Activated CD8-positive, alpha-beta memory T cell treated with anti-CD3 and anti-CD28 coated beads, Interleukin-2, amount 50 U/mL, for 48 hours (primary cell): ENCODE measurements at places on chromosomes 1 and 21.

DNA sequence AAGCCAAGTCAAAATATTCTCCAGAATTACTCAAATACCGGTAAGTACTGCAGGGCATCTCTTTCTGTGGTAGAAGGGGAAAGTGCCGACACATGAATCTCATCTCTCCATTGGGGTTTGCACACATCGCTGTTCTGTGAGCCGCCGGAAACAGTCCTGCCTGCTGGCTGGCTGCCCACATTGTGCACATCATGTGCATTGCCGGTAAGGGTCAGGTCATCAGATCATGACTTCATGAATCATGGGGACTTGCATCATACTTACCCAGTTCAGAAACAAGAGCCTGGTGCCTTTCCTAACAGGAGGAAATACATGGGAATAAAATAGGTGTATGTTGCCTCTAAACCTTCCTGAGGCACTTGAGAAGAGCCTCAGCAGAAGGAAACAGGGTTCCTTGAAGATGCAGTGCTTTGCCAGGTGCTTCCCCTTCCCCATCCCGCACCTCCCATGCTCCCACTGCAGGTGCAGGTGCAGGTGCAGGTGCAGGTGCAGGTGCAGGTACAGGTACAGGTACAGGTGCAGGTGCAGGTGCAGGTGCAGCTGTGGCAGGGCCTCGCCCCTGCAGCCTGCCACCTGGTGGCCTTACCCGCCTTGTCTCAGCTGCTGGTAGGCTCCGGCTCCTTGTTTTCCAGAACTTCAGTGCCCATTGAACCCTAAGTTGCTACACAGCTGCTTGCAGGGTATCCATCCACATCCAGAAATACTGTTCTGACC is 26.5 kb downstream of the GPR137B start:
- DNase-seq = peak; percentile 49

GRCh38 chr1:156821801-156822200 is 5.2 kb upstream of the SH2D2A start:
- DNase-seq = no peak

GRCh38 chr1:25103164-25103795 is 129.0 kb downstream of the SYF2 start:
- no peak for DNase-seq

DNA sequence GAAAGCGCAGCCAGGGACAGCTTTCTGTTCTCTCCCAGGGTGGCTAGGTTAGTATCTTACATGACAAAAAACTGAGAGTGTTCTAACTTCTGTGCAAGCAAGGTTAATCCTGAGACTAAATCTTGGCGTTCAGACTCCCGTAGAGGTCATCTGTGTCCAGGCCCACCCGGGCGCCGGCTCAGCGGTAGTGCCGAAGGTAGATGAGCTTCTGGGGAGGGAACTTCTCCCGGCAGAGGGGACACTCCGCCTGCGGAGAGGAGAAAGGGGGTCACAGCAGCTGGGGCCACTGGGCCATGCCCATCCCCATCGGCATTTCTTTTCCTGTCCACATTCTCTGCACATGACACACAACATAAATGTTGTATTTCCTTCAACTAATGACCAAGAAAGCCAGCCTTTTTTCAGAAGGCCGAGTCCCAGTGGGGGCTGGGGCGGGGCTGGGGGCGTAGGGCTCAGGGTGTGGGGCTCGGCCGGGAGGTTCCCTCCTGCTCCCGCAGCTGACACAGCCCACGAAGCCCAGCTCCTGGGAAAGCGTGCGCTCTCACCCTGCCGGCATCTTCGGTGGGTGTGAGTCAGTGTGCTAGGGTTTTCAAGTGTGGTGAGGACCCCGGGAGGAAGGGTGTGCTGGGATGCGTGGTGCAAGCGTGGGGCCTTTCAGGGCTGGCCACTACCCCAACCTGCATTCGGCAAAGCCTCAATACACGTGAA is 6.6 kb downstream of the PEX10 start:
- DNase-seq = no peak

GRCh38 chr1:25145775-25146393 is 86.4 kb downstream of the SYF2 start:
- DNase-seq = no peak

DNA sequence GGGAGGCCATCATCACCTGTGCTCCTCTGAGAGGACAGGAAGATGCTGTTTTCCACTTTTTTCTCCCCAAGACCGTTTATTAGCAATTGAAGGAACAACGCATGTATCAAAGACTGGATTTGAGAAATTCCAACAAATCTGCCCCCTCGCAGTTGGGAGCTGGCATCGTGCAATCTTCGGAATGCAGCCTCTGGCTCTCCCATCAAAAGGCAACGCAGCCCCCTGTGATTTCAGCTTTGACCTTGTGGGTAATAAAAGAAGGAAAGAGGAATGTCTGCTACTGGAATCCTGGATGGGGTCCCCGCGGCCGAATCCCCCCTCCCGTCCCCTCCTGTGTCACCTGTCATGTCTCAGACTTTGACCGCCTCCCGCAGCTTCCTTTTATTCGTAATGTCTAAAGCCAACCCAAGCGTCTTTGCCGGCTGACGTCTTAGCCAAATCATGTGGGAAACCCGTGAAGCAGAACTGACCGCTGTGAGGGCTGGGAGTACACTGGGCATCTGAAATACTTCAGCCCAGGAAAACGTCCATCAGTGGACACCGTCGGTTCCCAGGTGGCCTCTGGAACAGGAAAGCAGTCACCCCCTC is 101.5 kb downstream of the WDR4 start:
- no peak for DNase-seq

- DNase-seq = no peak
Measured at GRCh38 chr1:31639543-31639942, 5.1 kb downstream of the PEF1 start.

DNA sequence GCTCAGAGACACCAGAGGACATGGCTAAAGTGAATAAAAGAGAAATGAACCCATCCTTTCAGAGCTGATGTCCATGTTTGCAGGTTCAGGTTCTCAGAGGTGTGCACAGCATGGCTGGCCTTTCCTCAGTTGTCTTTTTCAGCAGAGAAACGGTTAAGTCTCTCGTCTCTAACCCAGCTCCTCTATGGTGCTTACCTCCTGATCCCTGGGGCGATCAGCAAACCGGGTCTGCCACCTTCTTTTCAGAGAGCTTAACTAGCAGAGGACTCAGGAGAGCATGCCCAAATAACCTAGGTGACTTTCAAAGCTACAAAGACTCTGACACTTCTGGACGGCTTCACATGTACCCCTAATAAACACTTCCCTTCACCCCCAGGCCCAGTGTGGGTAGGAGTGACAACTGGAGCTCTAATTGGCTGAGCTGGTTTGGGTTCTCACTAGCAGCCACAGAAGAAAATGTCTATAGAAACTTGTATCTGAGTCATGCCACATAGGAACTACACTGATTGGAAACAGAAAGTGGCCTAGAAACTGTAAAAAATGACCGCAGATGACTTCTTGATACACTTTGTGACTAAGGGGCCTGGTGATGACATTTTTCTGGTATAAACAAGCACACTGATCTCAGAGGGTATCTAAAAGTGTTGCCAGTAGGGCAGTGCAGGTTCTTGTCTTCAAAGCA is at the start of gene AIM2:
AIM2 (minus strand) TSS at position 329 of the 682 bp plus-strand sequence. CDS start 3,267 bp downstream, outside the sequence.
- peak; percentile 71 for DNase-seq

- DNase-seq = peak; percentile 25
Measured at GRCh38 chr1:234975122-234975940, 153.3 kb downstream of the TOMM20 start.

- DNase-seq = peak; percentile 68
Measured at GRCh38 chr1:149917571-149918144, at the start of gene SV2A. Gene SV2A, minus strand, starts transcription at chr1:149917844. Its CDS starts 4,004 bp downstream, at chr1:149913840.

- DNase-seq = no peak
Measured at GRCh38 chr1:171366816-171367215, 52.8 kb downstream of the FMO4 start.

DNA sequence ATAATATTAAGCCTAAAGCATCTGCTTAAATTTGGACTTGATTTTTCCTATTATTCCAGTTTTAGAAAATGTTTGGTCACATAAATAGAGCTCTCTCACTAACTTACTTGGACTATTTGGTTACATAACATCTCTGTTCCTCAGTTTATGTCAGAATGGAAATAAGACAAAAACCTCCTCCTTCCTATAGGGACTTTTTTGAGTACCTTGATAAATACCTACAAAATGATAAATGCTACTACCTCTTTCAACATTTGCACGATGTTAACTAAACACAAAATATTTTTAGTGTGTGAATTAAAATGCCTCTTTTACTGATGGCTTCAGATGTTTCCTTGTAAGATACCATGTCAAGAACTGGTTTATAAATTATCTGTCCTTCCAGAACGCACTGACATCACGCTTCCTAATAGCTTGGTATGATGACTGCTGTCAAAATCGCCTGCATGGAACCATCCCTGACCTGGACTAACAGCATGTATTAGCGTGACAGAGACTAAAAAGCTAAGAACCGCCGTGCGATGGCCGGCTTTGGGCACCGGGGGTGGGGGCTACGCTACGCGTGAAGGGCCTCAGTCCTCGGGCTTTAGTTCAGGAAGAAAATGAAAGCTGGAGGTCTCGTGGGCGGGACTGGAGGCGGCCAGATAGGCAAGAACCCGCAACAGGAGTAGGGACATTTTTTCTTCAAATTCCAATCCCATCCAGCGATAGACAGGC is 133.2 kb upstream of the BARHL2 start:
- DNase-seq = no peak

GRCh38 chr1:203652724-203653461 is 26.3 kb downstream of the ATP2B4 start:
- DNase-seq = no peak

GRCh38 chr1:36393686-36394085 is 4.0 kb downstream of the LSM10 start:
- no peak for DNase-seq

DNA sequence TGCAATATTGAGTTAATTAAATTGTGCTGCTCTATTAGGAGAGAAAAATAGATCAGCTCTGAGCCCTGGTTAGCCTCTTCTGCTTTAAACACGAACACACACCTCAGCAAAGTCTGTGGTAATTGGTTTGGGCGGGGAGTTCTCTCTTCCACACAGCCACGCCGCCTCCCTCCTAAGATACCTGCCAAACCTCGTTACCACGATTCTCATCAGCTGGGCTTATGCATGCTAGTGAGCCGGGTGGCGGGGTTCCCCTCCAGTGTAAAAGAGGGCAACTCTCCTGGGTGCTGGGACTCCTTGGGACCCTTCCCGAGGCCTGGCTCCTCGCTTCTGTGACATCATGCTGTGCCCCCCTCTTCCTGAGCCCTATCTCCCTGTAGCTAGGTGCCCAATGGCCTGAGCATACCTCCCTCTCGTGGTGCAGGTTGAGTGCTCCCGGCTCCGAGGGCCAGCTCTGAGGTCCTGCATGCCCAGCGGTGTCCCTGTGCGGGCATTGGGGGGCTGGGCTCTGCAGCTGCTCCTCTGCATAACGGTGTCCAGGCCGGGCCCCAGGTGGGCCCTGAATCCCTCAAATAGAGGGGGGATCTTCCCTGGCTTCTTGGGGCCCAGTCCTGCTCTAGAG is 182.9 kb downstream of the PRDM16 start:
- no peak for DNase-seq

DNA sequence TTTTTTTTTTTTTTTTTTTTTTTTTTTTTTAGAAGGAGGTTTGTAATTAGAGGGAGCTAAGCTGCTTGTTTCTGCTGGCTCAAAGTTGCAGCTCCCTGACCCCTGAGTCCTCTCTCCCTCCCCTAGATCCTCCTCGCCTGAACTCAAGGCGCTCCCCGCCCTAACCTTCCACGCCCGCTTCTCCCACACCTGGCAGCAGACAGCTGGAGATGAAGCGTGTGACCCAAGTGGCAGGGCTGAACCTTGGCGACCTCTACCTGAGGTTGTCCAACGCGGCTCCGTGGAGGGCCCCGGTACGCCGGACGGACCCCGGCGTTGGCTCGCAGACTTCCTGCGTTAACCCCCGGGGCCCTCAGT is 795 bp downstream of the NGF start:
- no peak for DNase-seq

GRCh38 chr1:29700491-29700890 is 464.2 kb downstream of the PTPRU start:
- no peak for DNase-seq

- no peak for DNase-seq
Measured at GRCh38 chr21:34969423-34970166, 79.5 kb downstream of the RUNX1 start.

DNA sequence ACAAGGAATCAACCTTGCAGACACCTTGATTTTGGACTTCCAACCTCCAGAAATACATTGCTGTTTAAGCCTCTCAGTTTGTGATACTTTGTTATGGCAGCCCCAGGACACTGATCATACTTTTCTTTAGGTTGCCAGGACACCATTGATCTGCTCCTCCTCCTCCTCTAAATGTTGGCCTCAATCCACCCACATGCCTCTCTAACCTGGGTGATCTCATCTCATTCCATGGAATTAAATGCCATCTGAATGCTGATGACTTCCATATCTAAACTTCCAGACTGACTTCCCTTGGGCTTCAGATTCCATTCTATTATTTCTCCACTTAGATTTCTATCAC is 7.4 kb upstream of the PPP1R15B start:
- DNase-seq = no peak

GRCh38 chr1:116347696-116348095 is 25.3 kb upstream of the ATP1A1 start:
- no peak for DNase-seq

DNA sequence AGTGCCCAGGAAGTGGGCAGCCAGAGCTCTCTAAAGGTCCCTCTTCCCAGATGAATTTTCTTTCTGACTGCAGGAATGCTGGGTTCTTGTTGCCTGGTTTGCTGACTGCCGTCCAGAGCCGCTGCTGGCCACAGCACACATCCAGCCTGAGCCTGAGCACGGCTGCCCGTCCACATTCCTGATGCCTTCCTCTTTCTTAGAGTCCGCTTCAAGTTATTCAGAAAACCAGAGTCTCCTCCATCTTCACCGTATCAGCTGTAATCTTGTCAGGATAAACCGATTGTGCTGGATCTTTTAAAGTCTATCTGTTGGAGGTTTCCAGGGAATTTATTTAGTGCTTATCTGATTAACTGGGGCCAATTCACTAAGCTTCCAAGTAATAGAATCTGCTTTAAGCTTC is 84.8 kb upstream of the BCAR3 start:
- DNase-seq = no peak

GRCh38 chr1:245671966-245672767 is 517.4 kb downstream of the KIF26B start:
- no peak for DNase-seq

GRCh38 chr1:106439475-106439874 is 617.0 kb upstream of the PRMT6 start:
- no peak for DNase-seq

DNA sequence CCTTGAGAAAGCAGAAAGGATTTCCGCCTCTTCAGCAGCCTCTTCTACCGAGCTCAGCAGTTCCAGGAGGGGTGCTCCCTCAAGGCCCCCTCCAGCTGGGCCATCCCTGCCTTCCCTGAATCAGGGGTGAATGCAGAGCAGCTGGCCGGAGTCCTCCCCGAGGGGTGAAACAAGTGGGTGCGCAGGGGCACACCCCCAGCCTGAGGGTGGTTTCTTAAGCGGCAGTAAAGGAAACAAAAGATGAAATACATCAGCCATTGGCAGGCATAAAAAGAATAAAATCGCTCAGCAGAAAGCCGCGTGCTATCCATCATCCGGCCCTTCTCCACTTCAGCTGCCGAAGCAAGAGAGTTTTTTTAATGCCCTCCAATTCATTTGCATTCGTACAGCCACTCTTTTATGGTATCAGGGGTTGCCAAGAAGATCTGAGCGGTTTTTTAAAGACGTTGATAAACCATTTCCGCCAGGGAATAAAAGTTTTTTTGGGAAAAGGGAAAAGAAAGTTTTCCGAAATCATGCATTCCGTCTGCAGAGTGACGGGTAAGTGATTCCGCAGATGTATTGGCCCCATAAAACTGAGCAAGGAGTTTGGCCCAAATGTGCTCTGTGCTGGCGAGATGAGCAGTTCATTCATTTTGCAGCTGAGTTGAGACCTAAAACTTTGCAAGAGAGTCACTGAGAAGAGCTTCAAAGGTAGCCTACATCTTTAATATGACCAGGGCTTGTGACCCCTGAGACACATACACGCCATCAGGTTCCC is 73.7 kb upstream of the ZC3H12A start:
- DNase-seq = no peak
